ENCODE measurements at places on chromosomes 7 and 10. TPM values are rescaled to one million over a fixed set of nuclear protein-coding genes. Genes with fewer than 3 reads are reported as not detected.

Gene ANTXRL
- 0.29 TPM for total RNA-seq

Gene OR6B1
- not detected for total RNA-seq

Gene GPR146
- 1.9 TPM for total RNA-seq

Gene PLEKHS1
- total RNA-seq: 0.09 TPM

Gene GALNT17
- total RNA-seq: not detected

Gene VGF
- 26.2 TPM for total RNA-seq

Gene INPP5F
- total RNA-seq: 10.0 TPM

Gene PTF1A
- total RNA-seq: not detected

Gene CPEB3
- 0.37 TPM for total RNA-seq

Gene HSPA12A
- 12.6 TPM for total RNA-seq

Gene TMEM196
- total RNA-seq: not detected

Gene ITIH5
- total RNA-seq: 0.16 TPM

Gene PDIA4
- 179 TPM for total RNA-seq

Gene TMEM229A
- total RNA-seq: not detected

Gene FFAR4
- 0.14 TPM for total RNA-seq

Gene PLAC9
- not detected for total RNA-seq

Gene YKT6
- 118 TPM for total RNA-seq

Gene EIF3B
- 263 TPM for total RNA-seq

Gene HOXA11
- 0.77 TPM for total RNA-seq

Gene KCNK18
- total RNA-seq: not detected

Gene UPK3B
- 10.2 TPM for total RNA-seq

Gene UNC5B
- total RNA-seq: 0.88 TPM

Gene CYP2C19
- not detected for total RNA-seq

Gene PDE6C
- not detected for total RNA-seq

Gene SEPTIN14
- total RNA-seq: not detected

Gene MYH16
- total RNA-seq: 0.56 TPM

Gene EDRF1
- total RNA-seq: 16.5 TPM

Gene ATOH7
- 0.29 TPM for total RNA-seq

Gene HKDC1
- 15.2 TPM for total RNA-seq

Gene CADPS2
- total RNA-seq: 0.13 TPM

Gene ZNF365
- total RNA-seq: 1.3 TPM

Gene AOC1
- not detected for total RNA-seq

Gene FAM25C
- total RNA-seq: not detected

Gene FRMD4A
- 4.3 TPM for total RNA-seq

Gene A1CF
- not detected for total RNA-seq

Gene ANKRD7
- total RNA-seq: 0.36 TPM

Gene LRMDA
- total RNA-seq: 4.3 TPM

Gene GBX1
- total RNA-seq: not detected

Gene ARPC1A
- 133 TPM for total RNA-seq

Gene CPA2
- total RNA-seq: 0.09 TPM

Gene NUTM2E
- 0.53 TPM for total RNA-seq

Gene PNLIP
- not detected for total RNA-seq

Gene FAM13C
- 0.06 TPM for total RNA-seq

Gene NPTX2
- total RNA-seq: 0.06 TPM

Gene CPN1
- total RNA-seq: 0.24 TPM

Gene ELAPOR2
- 0.05 TPM for total RNA-seq

Gene CLRN3
- not detected for total RNA-seq

Gene CYP17A1
- total RNA-seq: 0.05 TPM

Gene ADAM22
- total RNA-seq: 0.38 TPM

Gene GPR158
- total RNA-seq: 0.05 TPM

Gene CHST3
- total RNA-seq: 43.0 TPM

Gene CRHR2
- not detected for total RNA-seq

All from A549 treated with CORT108297 at 1 μM for 4 hours (cell line).